Stimulated activated CD4-positive, alpha-beta T cell treated with anti-CD3 and anti-CD28 coated beads, Interleukin-1b, Interleukin-23, amount 100 ng/mL, for 1 hour (primary cell): ENCODE measurements at places on chromosomes 7 and 10.
A peak's percentile ranks its signal among the peaks of the same experiment; 100 is the strongest.

GRCh38 chr7:151876899-151877777 lies at the start of gene PRKAG2:
Gene PRKAG2, minus strand, starts transcription at chr7:151877115. Its CDS starts 495 bp downstream, at chr7:151876620.
- peak; percentile 50 for DNase-seq

- no peak for DNase-seq
These were observed 90.7 kb downstream of the GNAI1 start for GRCh38 chr7:80225361-80225760.

DNA sequence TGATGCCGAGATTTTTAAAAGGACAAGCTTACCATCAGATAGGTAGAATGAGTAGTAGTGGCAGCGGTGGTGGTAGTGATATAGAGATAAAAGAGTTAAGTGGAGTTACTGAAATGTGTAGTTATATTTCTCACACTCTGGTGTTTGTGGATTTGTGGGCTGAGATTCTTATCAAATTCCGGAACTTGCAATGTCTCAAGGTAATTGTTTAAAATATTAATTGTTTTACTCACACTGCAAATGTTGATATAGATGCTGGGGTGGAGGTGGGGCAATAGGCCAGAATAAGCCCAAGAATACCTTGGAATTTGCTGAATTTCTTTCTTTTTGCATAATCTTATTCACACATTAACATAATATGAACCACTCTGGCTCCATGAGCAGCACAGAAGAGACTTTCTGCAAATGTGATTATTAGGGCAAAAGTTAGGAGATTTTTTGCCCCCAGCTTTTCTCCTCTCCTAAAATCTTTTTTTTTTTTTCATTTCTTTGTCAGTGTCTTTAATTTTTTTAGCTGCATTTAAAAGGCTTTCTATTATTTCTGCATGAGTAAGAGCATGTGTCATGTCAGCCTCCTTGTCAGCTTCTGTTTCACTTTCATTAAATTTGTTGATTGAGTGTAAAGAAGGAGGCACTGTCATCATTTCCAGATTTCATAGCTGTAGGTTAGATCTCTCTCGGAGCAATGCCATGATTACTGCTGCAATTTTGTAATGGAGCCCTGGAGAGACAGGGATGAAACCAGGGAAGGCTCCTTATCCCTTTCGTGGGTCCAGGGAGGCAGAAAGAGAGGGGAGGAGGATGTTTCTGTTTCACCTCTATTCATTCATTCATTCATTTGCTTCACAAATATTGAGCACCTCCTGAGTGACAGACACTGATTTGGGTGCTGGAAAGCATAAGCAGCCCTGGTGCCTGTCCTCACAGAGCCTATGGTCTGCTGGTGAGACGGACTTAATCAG lies 13.1 kb upstream of the SGMS1 start:
- no peak for DNase-seq

DNA sequence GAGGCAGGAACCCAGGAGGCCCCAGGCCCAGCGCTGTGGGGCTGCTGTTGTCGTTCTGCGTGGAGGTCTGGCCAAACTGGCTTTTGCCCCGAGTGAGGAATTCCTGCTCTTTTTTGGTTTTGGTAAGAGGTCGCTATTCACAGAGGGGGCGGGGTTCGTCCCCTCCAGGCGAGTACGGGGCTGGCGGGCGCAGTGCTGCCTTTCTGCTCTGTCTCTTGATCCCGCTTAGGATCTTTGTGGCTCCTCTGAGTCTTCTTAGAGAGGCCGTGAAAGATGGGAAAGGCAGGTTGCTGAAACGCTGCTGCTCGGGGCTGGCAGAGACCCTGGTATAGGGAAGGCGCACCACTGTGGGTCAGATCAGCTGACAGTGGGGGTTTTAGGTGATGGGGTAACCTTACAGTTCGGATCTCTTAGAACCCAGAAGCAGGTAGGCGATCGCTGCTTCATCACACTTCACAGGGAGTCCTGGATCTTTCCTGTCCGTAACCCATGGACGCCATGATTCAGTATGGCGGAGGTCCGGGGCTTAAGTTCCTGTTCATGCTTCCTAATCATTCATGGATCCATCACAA lies 136.7 kb downstream of the KIF20B start:
- DNase-seq: no peak

GRCh38 chr7:74202841-74203556 lies 6.8 kb upstream of the LAT2 start:
- DNase-seq: no peak

GRCh38 chr10:11357439-11357838 lies 254.0 kb downstream of the USP6NL start:
- no peak for DNase-seq

DNA sequence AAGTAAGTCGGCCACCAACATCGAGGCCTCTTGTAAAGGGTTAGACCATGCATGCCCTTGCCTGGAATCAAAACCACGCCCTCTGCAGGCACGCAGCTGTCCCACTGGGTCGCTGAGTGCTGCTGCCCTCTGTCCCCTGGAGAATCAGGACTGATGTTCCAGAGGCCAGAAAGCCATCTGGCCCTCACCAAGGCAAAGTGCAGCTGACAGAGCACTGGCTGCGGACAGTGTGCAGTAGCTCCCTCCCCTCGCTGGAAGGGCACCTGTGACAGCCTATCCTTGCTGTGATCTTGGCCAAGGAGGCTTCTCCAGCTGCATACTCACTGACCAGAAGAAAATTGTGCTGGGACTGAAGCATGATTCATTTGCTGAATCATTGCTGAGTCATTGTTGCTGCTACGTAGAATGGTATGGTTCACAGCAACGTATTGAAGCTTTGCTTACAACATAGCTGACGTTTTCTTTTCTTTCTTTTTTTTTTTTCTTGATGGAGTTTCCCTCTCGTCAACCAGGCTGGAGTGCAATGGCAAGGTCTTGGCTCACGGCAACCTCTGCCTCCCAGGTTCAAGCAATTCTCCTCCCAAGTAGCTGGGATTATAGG lies 30.4 kb downstream of the DDC start:
- DNase-seq: no peak

- DNase-seq: no peak
These were observed 55.7 kb upstream of the IL6 start for GRCh38 chr7:22671177-22671879.

- DNase-seq: no peak
These were observed 117.5 kb upstream of the HGF start for GRCh38 chr7:81887098-81888090.

DNA sequence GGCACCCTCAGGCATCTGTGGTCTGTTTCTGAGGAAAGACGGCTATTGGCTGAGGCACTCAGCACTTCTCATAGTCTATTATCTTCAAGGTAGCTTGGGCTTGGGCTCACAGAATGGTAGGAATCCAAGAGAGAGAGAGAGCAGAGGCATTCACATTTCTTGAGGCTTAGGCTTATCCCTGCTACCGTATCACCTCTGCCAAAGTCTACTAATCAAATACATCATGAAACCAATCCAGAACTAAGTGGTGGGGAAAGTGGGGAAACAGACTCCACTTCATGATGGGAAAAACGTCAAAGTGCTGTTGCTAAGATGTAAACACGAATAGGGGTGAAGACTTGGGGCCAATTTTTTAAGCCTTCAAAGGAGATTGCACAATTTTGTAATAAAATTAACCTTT lies 271.1 kb upstream of the SEMA3D start:
- DNase-seq: no peak

- DNase-seq: no peak
These were observed 10.0 kb upstream of the TNS3 start for GRCh38 chr7:47591655-47592572.

GRCh38 chr10:35165136-35165535 lies 38.5 kb downstream of the CREM start:
- DNase-seq: no peak

DNA sequence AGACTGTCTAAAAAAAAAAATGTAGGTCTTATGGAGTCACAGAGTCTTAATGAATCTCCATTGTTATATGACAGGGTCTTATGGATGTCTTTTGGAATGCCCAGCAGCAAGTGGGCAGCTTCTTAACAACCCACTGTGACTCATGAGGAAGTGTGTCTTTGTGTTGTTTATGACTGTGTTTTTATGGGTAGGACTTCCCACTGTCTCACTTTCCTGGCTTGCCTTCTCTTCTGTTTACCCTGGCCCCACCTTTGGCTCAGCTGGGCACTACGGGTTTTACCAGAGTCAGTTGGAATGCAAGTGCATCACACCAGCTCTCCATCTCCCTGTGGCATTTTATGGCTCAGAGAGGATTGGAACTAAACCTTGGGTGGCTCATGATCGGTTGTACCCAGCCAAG lies 580.5 kb downstream of the AUTS2 start:
- DNase-seq: no peak

- DNase-seq: no peak
These were observed 199.2 kb downstream of the DIP2C start for GRCh38 chr10:490256-490655.

GRCh38 chr10:8767591-8767990 lies 713.1 kb downstream of the GATA3 start:
- no peak for DNase-seq

GRCh38 chr7:30308389-30308788 lies 24.0 kb downstream of the ZNRF2 start:
- no peak for DNase-seq

GRCh38 chr7:98573816-98574215 lies 43.3 kb upstream of the NPTX2 start:
- DNase-seq: no peak

DNA sequence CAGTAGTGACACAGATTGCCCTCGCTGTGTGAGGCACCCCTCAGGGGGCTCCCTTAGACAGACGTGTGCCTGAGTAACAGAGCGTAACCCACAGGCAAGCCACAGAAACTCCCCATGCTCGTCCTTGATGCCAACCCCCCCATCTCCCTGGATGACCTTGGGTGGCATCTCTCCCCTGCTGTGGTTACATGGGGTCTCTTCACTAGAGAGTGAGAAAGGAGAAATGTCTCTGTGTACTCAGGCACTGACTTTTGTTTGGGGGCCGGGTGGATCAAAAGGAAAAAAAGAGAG lies 1.1 kb upstream of the ASB10 start:
- no peak for DNase-seq

- DNase-seq: no peak
These were observed 772 bp downstream of the PRDX3 start for GRCh38 chr10:119177708-119178371.

DNA sequence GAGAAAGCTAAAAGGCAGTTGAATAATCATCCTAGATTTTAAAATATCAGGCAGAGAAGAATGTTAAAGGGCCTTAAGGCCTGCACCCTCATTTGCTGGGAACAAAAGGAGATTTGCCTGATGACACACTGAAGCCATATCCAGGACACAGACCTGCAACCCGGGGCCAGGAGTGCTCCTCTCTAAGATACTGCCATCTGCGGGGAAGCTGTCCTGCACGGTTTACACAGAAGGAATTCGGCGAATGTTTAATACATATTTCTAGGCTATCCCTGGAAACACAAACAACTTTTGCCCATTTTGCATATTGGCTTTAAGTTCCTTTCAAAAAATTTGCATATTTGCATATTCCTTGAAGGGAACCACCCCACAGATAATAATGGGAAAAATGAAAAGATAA lies 52.3 kb downstream of the DYNC1I1 start:
- DNase-seq: no peak

GRCh38 chr7:25675789-25676474 lies 447.6 kb upstream of the NPVF start:
- DNase-seq: no peak

GRCh38 chr10:22280078-22280477 lies 36.1 kb upstream of the COMMD3 start:
- DNase-seq: no peak

GRCh38 chr10:125163803-125164202 lies 3.4 kb upstream of the CTBP2 start:
- DNase-seq: no peak

DNA sequence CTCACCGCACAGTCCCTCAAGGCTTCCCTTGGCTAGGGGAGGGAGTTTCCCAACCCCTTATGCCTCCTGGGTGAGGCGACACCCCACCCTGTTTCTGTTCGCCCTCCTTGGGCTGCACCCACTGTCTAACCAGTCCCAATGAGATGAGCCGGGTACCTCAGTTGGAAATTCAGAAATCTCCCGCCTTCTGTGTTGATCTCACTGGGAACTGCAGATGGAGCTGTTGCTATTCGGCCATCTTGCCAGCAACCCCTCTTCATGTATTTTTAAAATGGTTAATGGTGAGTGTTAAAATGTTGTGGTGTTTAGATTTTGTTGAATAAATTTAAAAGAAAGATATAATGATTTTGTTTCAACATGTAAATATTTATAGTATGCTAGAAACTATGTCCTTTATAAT lies 22.0 kb downstream of the UMAD1 start:
- no peak for DNase-seq

- no peak for DNase-seq
These were observed 32.9 kb upstream of the FOXL3 start for GRCh38 chr7:256981-257646.

GRCh38 chr7:50303335-50304128 lies 984 bp upstream of the IKZF1 start:
- no peak for DNase-seq

DNA sequence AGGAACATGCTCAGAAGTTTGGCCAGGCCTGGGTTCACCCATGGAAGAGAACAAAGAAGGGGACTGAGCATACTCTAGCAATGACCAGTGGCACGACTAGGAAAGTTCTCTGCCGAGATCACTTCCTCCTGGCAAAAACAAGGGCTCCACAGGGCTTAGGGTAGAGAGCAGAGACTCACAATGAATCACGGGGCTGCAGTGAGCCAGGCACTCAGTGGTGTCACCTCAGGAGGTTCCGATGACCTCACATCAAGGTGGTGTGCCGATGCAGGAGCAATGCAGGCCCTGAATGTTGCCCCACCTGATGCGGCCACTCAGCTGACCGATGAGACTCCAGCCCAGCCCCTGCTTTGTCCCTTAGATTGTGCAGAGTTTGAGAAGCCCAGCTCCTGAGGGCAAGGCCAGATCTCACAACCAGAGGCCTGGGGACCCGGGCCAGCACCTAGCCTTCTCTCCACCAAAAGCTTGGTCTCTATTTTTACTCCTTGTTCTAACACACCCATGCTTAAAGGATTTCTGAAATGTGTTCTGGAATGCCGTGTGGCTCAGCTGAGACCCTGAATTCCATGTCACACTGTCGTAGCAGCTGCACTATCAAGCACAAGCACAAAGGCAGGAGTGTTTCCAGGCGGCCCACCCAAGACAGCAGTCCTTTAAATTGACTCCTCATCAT lies 60.9 kb downstream of the COBL start:
- DNase-seq: no peak

GRCh38 chr7:100887516-100888290 lies 1.8 kb downstream of the UFSP1 start:
- DNase-seq: no peak

DNA sequence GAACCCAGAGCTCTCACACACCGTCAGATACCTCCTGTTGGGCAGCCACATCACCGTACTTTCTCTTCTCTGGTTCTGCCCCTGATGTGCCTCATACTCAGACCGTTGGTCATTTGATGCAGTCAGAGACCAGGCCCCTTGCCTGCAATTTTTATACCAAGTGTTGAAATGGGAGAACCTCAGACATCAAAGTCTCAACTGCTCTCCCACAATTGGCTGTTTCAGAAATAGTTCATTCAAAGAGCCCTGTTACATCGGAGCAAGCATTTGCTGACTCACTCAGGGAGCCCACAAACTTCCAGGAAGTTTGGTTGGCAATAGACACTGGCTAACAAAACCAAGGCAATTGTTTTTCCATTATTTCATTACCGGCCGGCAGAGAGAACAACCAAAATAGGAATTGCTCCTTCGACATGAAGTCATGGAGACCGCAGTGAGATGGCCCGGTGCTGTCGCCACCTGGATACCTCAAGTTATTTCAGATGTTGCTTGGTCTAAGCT lies 33.5 kb upstream of the ADAM12 start:
- DNase-seq: no peak

GRCh38 chr10:34821587-34822585 lies 6.8 kb upstream of the PARD3 start:
- no peak for DNase-seq

GRCh38 chr10:84341538-84341856 lies 13.1 kb downstream of the CCSER2 start:
- no peak for DNase-seq
